ENCODE measurements at places on chromosomes 1 and 21.

DNA sequence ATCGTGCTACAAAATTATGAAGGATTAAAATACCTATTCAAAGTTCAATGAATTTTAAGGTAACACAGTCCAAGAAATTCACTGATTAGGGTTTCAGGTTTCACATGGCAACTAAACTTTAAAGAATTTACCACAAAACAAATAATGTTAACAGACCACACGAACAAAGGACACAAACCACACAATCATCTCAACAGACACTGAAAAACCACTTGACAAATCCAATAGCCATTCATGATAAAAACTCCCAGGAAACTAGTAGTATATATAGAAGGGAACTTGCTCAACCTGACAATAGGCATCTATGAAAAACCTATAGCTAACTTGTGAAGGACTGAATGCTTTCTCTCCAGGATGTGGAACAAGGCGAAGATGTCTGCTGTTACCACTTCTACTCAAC, 21.1 kb upstream of the SH2D5 start:
- DNase-seq = no peak

DNA sequence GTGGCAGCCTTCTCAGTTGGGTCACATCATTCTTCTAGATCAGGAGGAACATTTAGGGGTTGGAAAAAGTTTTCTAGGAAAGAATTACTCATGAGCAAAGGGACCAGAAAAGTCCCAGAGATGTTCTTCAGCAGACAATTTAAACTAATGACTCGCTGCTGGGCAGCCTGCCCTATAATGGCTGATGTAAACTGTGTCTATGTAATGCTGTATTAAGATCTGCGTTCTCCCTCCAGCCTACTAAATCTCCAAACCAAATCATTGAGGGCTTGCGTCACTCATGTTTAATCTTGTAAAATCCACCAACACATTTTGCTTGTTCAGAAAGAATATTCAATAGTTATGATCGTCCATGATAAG, 92.1 kb downstream of the LRRC8C start:
- DNase-seq = no peak

GRCh38 chr1:40381268-40382107, 8.0 kb downstream of the SMAP2 start:
- no peak for DNase-seq

DNA sequence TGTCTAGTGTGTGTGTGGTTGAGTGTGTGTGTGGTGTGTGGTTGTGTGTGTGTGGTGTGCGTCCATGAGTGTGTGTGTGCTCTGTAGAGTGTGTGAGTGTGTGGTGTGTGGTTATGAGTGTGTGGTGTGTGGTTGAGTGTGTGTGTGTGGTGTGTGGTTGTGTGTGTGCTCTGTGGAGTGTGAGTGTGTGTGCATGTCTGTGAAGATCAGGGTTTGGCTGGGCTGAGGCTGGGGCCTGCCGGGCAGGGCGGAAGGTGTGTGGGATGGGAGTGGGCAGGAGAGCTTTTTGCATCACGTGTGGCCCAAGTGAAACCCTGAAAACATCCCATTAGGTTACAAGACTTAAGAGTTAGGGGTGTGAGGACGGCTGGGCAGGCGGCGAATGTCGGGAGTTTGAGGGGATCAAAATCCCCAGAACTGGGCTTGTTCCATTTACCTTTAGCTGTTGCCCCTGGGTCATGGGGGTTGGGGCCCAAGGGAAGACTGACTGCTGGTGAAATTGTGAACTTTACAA, 2.9 kb upstream of the FCMR start:
- no peak for DNase-seq

DNA sequence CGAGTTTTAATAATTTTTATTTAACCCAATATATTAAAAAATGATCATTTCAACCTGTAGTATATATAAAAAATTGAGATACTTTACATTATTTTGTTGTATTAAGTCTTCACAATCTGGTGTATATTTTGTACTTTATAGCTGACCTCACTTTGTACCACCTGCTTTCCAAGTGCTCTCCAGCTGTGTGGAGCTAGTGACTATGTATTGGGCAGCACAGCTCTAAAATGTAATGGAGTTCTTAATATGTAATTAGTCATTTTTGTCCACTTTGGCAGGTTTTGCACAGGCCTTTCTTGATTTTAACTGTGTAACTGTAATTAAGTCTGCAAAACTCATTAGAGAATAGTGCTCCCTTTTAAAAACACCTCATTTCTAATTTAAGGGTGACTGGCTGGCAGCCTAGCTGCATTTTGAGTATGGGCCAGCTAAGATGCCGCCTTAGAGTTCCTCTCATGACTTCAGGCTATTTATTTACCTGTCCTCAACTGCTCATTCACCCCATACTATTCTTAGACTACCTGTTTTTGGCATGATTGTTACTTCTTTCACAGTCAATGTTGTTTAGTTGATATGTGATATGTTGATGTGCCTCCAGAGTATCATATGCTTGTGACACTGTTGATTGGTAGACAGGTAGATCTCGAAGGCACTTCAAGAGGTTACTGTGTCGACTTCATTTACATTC, 43.2 kb downstream of the ZYG11B start:
- no peak for DNase-seq

DNA sequence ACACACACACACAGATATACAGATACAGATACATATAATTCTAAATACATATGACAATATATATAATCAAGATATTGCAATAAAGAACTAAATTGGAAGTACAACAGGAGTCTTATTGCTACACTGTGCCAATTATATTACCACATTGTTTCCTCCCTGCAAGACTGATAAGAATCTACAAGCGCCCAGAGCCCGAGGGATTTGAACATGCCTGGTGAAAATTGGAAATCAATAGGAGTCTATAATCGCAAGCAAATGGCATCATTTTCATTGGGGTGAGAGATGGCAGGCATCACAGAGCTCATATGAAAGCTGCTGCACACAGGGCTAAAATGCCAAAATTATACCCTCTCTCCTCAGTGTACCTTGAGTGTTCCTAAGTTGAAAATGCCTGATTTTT, 152.9 kb upstream of the PTBP2 start:
- DNase-seq = no peak

- DNase-seq = no peak
These were observed 92.1 kb downstream of the NAV1 start for GRCh38 chr1:201631037-201631436.

- DNase-seq = no peak
These were observed 280.7 kb downstream of the RPS6KC1 start for GRCh38 chr1:213331631-213332175.

DNA sequence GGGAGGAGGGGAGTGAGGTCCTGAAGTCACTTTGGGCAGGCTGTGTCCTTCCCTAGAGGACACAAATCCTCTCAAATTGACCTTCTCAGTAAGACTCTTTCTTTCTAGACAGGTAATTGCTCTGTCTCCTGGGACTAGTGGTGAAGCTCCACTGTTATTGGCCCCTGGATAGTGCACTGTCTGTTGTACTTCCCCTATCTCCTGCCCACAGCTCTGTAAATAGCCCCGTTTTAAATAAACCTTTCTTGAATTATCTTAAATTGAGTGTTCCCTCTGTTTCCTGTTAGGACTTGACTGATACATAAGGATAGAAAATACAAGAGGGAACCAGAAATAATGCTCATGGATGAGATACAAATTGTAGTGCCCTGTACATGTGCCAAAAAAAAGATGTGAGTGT, 229.5 kb upstream of the USP24 start:
- DNase-seq = no peak

DNA sequence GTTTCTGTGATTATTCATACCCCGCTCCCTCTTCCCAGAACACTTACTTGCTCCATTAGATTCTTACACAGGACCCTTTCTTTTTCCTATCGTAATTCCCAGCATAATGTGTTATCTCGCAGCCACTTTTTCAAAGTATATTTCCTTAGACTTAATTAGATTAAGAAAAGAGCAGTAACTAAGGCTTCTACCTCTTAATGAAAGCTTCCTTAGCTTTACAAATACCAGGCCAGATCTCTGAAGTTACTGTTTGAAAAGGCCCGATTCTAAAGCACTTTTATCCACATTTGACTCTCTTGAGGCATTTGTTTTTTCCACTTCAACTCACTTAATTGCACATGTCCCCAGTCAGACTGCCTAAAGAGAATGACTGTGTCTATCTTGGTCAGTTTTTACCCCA, 1264.3 kb upstream of the ADGRL2 start:
- no peak for DNase-seq

GRCh38 chr1:48190881-48191280, 31.6 kb upstream of the SLC5A9 start:
- no peak for DNase-seq

Data from kidney capillary endothelial cell (primary cell).